ENCODE measurements at places on chromosomes 11 and 22.

DNA sequence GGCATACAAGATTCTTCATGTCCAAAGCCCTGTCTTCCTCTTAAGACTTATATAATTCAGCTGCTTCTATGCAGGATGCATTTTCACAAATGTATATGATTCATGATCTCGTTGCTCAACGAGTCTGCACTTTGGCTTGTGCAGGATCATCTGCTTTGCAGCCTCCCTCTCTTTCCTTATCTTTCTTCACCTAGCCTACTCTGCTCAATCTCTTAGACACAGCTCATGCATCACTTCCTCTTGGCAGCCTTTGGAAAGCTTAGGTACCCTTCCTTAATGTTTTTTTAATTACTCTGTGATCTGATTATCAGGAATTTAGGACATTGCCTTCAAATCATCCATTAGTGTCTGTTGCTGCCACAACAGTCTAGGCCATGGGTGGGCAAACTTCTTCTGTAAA lies 673.8 kb downstream of the NELL1 start:
- no peak for DNase-seq

- DNase-seq = no peak
These were observed at the start of gene AASDHPPT for GRCh38 chr11:106077609-106078455. TSS of gene AASDHPPT (plus strand) at chr11:106077662. CDS start at chr11:106077711, 49 bp downstream.

- DNase-seq = no peak
These were observed 61.9 kb downstream of the CECR2 start for GRCh38 chr22:17431179-17431578.

- no peak for DNase-seq
These were observed 9.0 kb downstream of the PATZ1 start for GRCh38 chr22:31337178-31337577.

DNA sequence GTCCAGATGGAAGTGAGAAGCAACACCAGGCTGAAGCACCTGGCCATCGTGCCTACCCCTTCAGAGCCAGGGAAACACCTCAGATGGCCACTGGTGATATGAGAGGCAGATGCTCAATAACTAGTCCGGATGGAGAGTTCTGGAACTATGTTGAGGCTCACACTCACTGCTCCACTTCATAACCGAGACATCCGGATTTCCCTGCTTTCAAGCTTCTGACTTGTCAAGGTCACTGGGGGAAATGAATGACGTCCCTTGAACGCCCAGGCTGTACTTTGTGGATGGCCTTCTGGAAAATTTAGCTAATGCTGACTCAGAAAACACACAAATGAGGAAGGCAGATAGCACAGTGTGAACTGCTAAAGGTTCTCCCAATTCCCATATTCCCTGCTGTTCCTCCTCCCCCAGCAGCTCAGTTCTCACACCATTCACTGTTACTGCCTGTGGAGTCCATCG lies at the start of gene LYVE1:
Gene LYVE1 (minus strand): TSS at position 180 of the 456 bp plus-strand sequence. CDS start 133 bp downstream, at position 47.
- no peak for DNase-seq

DNA sequence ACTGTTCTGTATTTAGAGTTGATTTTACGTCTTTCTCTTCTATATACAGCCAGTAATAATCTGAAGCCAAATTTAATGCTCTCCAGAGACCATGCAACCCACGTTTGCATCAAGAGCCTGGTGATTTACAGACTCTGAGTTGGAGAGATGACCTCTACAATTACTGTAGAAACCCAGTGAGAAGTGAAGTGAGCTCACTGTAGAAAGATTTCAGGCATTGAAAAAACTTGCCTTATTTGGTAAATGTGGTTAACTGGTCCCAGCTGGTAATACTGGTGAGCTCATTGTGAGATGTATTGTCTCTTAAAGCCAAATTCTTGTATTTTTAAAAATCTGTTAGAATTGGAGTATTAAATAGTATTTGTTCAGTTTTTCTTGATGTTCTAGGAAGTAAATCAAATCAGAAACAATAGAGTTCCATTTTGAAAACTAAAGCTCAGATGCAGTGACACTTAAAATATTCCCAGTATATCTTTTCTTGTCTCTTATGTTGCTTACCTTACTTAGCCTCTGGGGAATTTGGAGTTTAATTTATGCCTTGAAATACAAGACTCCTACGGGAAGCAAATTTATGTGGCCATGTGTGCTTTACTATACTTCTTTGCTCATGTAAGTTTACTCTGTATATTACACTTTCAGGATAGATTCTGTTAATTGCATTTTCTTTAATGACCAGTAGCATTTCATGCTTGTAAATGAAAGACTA lies 189.9 kb downstream of the ARHGAP42 start:
- no peak for DNase-seq

DNA sequence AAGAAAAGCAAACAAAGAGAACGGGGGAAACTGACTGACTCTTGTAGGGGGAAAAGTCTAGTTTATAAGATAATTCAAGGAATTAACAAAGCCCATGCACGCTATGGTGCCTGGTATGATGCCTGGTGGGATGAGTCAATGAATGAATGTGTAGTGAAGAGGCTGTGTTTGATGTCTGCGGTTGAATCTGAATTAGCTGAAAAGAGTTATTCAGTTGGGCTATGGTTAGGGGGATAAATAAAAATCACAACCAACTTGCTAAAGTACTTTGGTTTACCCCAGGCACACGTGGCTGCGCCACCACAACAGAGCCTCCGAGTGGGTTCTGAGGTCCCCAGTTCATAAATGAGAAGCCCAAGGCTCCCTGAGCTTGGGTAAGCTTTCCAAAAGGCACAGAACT lies 369.3 kb upstream of the SYN3 start:
- no peak for DNase-seq

- DNase-seq = no peak
These were observed 15.1 kb downstream of the PITPNB start for GRCh38 chr22:27903805-27904473.

- DNase-seq = no peak
These were observed 38.7 kb downstream of the TPBGL start for GRCh38 chr11:75279273-75279672.

DNA sequence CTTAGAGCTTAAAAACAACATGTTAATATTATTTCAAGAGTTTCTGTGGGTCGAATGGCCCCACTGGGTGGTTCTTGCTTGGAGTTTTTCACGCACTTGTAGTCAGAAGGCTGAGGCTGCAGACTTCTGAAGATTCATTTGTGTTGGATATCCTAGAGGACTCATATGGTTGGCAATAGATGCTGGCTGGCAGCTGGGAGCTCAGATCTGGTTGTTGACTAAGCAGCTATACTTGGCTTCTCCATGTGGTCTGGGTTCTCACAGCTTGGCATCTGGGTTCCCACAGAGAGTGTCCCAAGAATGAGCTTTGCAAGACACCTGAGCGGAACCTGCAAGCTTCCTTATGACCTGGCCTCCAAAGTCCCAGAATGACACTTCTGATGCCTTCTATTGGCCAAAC lies 163.9 kb upstream of the ZC3H12C start:
- DNase-seq = no peak

GRCh38 chr11:15640318-15640717 lies 525.6 kb downstream of the INSC start:
- no peak for DNase-seq

- DNase-seq = no peak
These were observed 291.6 kb upstream of the ANO3 start for GRCh38 chr11:26040339-26040738.

DNA sequence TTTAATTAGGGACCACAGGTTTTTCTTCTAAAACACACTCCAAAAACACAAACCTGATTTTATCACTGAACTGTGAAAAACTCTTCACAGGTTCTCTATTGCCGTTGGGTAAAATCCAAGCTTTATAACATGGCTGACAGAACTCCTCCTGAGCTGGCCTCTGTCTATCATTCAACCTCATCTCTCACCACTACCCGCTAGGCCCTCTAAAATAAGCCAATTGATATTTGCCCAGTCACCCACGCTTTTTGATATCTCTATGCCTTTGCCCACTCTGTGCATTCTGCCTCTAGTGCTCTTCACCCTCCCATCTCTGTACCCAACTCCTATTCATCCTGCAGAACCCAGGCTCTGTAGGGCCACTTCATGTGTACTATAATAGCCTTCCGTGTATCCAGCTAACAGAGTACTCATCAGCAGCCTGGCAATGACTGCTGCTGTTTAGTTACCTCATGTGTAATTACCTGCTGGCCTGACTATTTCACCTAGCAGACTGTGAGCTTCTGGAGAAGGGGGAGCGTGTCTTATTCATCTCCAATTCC lies 1.1 kb upstream of the CNGA4 start:
- DNase-seq = no peak

Measured in effector memory CD8-positive, alpha-beta T cell (primary cell).